ENCODE measurements at places on chromosomes 1 and 21.

DNA sequence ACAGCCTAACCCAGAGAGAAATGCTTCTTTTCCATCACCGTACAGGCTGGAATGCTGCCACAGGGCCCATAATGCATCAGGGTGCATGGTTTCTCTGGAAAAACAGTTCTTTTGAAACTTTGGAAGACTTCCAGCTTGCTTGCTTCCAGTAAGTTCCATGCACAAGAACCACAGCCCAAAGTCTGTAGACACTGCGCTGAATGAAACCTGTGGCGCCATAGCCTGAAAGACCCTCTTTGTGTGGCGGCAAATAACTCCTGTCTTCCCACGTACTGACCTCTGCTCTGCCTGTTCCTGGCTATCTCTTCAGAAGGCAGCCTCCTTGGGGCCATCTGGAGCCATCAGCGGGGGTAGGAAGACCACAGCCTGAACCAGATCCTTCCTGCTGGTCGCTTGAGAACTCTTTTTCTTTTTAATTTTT, 15.1 kb downstream of the MIIP start:
- DNase-seq = no peak

DNA sequence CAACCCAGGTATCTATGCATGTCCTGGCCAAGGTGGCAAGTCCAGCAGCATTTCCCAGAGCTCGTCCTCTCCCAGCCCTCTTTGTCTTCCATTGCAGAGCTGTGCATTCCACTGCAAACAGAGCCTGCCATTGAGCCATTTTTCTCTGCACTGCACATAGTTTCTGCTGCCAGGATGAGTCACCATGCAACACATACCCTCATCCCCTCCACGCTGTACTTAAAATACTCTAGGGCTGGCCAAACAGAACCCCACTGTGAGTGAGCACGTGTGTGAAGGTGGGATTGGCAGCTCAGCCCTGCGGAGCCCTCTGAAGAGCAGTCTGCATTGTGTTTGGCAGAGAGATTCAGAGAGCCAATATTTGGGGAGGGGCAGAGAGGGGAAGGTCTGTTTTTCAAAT, 3.9 kb upstream of the ATP1B1 start:
- peak; percentile 53 for DNase-seq

DNA sequence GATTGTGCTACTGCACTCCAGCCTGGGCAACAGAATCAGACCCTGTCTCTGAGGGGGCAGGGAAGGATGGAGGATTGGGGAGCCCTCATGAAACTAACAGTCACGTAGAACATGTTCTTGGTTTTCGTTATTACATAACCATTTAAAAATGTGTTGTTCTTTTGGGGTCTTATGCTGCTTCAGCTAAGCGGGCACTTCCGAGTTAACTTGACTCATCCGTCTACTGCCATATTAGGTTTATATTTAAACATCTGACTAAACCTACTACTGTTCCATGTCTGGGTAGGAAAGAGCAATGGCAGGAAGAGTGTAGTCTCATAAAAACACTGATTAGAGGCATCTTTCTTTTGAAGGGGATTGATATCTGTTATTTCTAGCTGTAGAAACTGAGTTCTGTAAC, 59.5 kb upstream of the BMP8A start:
- no peak for DNase-seq

DNA sequence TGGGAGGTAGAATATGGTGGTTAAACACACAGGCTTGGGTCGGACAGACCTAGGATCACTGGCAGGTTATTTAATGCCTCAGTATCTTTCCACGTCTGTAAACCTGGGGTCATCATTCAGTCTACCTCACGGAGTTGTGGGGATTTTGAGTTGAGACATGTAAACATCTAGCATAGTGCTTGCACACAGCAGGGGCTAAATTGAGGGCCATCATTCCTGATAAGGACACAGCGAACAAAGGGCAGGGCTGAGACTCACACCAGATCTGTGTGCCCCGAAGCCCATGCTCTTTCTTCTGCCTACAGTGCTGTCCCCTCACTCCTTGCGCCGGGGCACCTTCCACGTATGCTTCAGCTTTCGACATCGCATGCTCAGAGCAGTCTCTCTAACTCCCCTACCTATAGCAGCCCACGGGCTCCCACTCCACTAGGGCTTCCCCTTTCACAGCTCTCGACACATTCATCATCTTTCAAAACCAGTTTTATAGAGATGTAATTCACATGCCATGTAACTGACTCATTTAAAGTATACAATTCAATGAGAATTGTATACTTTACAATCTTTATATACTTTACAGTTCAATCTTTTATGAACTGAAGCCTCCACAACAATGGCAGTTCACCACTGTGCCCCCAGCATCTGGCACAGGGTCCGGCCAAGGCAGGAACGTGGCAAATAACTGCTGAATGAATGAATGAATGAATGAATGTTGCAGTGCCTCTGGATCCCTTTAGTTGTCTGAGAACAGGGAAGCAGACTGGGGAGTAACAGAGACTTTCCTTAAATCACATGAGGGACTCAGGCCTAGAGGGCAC, 48.0 kb downstream of the GPR161 start:
- no peak for DNase-seq

DNA sequence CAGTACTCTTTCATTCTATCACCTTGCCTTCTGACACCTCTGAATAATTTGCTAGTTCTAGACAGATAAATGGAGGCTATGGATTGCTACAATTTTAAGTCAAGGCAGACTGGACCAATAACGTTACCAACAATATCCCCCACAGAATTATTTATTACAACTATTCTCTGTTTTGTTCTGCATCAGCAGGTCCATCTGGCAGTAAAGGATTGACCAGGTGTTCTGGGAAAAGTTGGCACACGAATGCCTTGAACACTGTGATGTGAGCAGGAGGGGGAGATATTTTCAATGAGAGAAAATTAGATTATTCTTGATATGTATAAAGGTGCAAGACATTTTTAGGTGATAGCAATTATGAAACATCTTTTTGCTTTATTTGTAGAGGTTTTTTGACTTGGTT, 718.8 kb upstream of the TMPRSS15 start:
- no peak for DNase-seq
